Hindlimb muscle (tissue), 1 donor: ENCODE measurements at places on chromosomes 3 and 15.
A peak's percentile ranks its signal among the peaks of the same experiment; 100 is the strongest.

DNA sequence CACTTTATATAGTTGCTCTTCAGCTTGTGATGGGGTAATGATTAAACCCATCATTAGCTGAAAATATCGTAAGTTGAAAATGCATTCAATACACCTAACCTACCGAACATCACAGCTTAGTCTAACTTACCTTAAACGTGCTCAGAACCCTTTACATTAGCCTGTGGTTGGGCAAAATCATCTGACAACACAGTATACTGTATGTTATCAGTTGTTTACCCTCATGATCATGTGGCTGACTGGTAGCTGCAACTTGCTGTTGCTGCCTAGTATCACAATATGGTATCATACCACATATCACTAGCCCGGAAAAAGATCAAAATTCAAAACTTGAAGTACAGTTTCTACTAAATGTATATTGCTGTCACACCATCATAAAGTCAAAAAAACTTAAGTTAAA lies 9.5 kb downstream of the ZNF280D start:
- no peak for DNase-seq

- DNase-seq, result no peak
Measured at GRCh38 chr15:42427429-42428223, 63.3 kb downstream of the ZNF106 start.

- DNase-seq, result no peak
Measured at GRCh38 chr15:60539016-60539415, 60.1 kb upstream of the ICE2 start.

GRCh38 chr3:141686466-141687291 lies 51.4 kb upstream of the RNF7 start:
- peak; percentile 70 for DNase-seq

DNA sequence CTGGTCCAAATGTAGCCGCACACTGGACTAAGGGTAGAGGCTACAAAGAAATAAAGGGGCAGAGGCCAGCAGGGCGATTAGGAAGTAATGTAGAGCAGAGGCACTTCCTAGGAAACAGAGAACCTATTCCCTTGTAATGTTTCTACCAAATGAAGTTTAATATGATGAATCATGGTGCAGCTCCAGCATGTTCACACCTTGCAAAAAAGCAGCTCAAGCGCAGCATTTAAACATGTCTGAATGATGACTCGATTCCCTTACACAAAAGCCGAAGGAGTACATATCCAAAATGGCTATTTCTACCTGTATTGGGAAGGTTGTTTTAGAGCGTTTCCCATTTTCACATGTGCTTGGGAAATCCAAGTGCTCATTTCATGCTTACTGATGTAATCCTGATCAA lies 204.8 kb downstream of the MECOM start:
- no peak for DNase-seq

DNA sequence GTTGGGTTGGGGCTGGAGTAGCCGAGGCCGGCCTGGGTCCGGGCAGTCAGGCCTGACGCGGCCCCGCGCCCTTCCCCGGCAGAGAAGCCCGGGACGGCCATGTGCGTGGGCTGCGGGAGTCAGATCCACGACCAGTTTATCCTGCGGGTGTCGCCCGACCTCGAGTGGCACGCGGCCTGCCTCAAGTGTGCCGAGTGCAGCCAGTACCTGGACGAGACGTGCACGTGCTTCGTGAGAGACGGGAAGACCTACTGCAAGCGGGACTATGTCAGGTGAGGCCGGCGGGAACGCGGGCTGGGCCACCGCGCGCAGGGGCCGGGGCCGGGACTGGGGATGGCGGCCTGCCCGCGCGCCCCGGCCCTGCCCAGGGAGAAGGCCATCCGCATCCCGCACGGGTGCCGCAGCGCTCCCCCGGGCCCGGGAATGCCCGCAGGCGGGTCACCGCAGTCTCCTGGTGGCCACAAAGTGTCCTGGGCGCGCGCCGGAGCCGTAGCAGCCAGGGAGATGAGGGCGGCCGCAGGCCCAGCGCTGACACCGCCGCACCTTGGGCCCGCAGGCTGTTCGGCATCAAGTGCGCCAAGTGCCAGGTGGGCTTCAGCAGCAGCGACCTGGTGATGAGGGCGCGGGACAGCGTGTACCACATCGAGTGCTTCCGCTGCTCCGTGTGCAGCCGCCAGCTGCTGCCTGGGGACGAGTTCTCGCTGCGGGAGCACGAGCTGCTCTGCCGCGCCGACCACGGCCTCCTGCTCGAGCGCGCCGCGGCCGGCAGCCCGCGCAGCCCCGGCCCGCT lies 1.3 kb downstream of the ISL2 start:
- peak; percentile 21 for DNase-seq

DNA sequence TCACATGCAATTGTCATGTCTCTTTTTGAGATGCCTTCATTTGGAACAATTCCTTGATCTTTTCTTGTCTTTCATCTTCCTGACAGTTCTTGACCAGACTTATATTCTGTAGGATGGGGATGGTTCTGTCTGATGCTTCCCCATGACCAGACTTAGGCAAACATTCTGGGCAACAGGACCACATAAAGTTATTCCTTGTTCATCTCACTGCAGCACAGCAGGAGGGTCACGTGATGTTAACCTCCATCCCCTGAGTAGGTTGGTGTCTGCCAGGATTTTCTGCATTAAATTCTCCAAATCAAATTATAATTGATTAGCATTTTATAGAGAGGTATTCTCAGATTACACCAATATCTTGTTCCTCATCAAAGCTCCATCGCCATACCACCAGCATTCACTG lies 7.8 kb downstream of the DLEC1 start:
- no peak for DNase-seq

DNA sequence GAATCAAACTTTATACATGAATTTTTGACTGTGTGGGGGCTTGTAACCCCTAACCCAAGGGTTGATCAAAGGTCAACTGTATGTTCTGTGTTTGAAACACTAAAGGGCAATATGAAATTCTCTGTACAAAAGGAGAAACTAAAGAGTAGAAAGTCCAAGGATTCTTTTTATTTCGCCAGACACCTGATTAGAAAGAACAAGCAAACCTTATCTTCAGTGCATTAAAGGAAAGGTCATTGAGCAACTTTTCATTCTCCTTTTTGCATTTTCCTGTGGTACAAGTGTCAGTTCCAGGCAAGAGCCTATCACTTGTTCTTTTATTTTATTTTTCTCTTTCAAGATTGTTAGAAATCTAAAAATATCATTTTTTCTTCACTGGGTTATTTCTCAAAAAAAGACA lies 430.1 kb upstream of the EPHA3 start:
- no peak for DNase-seq

DNA sequence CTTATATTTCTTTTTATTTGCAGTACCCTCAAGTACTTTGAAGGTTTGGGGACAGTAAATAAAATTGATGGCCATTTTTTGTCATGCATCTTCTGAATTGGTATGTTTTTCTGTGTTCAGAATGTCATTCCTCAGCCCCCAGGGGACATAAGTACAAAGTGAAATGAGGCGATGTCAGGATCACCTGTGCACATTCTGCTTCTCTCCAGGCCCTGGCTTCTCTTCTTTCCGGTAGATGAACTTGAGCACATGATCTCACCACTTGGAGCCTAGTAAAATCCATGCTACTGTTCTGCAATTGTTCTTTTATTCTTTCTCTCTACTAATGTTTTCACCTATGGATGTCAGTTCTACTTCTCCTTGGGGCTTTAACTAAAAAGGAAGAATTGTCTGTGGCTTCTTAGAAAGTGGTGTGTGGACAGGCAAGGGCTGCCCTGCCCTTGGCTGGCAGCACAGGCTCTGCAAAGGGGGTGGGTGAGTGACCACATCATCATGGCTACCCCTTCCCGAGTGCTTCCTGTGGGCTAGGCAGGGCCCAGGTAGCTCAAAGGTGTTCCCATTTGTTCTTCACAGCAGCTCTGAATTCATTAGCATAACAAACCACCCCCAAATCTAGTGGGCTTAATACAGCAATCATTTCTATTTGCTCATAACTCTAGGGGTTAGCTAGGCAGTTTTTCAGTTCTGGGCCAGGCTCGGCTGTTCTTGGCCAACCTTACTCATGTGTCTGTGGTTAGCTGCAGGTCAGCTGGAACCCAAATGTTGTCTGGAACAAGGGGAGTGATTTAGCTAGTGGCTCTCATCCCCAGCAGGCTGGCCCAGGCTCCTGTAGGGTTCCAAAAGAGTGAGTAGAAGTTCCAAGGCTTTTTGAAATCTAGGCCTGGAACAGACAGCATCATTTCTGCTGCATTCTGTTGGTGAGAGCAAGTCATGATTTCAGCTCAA lies 154.0 kb upstream of the CTDSPL start:
- DNase-seq, result no peak

DNA sequence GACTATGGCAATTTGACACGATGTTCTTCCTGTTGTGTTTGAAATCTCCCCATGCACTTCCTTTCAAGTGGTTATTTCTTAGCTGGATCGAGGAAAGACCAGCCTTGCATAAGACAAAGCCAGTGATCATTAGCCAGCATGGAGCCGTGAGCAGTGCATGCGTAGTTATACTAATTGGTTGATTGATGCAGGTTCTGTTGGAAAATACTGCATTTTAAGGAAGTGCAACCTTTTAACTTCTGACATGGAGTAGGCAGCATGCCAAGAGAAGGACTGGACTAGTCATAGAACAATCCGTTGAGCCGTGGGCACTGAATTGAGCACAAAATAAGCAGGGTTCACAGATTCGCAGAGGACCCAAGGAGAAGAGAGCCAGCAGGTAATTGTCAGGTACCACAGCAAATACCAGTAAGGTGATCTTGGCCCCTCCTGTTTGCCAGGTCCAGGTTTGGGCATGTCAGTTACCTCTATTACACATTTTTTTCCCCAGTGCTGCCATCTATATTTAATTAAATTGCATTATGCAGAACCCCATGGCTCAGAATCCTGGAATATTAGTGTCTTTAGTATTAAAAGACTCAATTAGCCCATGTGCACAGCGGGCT lies 29.0 kb upstream of the BCL6 start:
- DNase-seq, result no peak

- DNase-seq, result no peak
Measured at GRCh38 chr3:150132101-150132749, 161.5 kb upstream of the PFN2 start.

GRCh38 chr3:114674036-114674435 lies 380.2 kb downstream of the TIGIT start:
- no peak for DNase-seq

- DNase-seq, result no peak
Measured at GRCh38 chr3:138282836-138283235, 46.8 kb downstream of the NME9 start.
